ENCODE measurements at places on chromosomes 2 and 18. TPM values are rescaled to one million over a fixed set of nuclear protein-coding genes. Genes with fewer than 3 reads are reported as not detected.
A peak's percentile ranks its signal among the peaks of the same experiment; 100 is the strongest.

- DNase-seq: no peak
Observed at GRCh38 chr2:99735753-99736152, 245.9 kb upstream of the REV1 start.

DNA sequence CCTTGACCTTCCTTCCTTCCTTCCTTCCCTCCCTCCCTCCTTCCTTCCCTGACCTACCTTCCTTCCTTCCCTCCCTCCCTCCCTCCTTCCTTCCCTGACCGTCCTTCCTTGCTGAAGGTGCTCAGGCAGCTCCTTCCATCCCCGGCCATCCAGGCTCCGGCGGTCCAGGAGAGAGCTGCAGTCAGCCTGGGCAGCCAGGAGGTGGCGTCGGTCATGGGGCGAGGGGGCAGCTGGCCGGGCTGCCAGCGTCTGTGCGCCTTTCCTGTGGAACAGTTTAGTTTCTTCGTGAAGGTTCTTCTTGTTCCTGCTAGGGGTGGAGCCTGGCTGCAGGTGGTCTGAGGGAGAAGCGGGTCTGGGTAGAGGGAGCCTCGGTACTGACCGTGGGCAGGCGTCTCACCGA, 15.7 kb downstream of the GPR35 start:
- no peak for DNase-seq

GRCh38 chr2:118457951-118458350, 369.7 kb downstream of the INSIG2 start:
- DNase-seq: no peak

ATP6V1B1 gene
- not detected for total RNA-seq

DNA sequence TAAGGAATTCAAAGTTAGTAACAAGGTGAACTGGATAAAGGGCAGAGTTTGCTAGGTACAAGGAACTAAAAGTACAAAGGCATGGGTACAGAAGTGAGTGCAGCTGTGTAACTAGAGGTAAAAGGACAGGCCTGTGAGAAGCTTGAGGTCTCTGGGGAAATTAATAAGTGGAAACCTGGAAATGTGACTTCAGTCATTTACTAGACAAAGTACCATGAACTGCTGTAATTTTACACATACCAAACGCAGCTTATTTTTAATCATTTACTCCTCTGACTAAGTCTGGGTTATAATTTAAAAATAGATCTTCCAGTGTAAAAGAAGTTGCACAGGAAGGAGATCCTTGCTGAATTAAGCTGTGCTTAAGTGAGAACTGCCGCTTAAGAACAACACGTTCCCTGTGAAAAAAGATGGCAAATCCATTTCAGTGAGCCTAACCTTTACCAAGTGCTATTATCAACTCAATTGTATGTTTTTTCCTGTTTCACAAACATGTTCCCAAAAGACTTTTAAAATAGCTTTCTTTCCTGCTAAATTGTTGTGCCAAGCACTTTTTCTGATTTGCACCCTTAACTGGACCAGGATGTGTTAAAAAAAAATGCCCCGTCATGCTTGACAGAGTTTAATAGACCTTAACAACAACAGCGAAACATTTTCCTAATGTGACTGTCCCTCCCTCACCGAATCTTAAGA, 44.3 kb downstream of the CALCRL start:
- DNase-seq: peak; percentile 73

DNA sequence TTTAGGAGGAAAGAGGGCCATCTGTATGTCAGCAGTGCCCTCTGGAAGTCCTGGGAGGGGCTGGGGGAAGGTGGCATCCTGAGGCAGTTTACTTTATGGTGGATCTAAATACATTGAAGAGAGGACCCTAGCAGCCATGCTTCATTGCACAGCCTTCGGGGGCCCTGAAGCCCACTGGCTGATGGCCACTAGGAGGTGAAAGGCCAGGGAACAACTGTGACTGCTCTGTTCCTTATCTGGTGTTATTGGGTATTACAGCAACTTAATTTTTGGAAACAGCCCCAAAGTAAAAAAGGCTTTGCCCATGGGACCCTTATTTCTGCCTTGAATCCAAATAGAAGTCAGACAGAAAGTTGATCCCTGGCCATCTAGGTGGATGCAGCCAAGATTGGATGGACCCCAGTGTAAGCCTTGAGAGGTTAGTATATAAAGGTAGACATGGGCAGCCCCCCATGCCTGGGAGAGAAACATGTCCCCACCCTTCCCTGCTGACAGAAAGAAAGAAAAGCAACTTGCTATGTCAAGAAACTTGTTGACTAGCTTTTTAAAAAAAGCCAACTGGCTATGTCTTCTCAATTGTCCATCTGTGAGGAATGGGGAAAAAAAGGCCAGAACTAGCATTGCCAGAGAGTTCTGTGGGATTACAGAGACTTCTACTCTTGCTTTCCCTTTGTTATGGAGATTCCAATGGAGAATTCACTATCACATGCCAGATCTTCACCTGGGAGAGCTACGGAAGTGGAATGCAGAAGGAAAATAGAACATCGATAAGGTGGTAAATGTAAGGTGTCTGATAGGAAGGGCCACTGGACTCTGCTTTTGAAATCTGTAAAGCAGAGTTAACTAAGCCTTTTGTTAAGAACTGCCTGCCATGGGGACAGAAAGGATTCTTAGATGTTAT, 58.6 kb upstream of the OSR1 start:
- DNase-seq: no peak

DNA sequence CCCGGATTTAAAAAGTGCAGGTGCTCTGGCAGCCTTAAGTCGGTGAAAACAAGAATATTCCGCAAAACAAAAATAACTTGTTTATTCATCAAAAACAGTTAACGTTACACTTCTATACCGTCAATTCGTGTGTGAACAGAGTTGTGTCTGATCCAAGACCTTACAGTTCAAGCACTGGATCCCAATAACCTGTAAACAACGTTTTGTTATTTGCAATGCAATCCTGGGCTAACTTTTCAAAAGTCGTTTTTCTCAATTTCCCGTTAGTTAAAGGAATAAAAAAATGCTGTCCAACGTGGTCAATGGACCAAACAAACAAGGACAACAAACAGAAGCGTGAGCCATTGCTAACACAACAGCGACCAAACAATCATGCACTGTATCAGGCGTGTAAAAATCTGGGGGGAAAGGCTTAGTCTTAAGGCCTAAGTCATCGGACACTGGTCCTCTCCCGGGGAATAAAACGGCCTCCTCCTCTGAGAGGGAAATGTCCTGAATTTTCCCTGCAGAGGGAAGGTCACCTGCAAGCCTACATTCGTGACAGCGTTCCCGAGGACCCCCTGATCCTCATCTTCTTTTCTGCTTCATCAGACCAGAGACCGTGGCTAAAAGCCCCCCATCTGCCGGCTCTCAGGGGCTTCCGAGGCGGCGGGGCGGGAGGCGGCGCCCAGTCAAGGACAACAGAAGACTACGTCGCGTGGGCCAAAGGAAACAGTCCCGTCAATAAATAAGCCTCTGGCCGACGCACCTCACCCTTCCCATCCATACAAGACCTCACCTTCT, 490 bp downstream of the NDUFS1 start:
- DNase-seq: no peak
